ENCODE measurements at places on chromosomes 12 and 14.

DNA sequence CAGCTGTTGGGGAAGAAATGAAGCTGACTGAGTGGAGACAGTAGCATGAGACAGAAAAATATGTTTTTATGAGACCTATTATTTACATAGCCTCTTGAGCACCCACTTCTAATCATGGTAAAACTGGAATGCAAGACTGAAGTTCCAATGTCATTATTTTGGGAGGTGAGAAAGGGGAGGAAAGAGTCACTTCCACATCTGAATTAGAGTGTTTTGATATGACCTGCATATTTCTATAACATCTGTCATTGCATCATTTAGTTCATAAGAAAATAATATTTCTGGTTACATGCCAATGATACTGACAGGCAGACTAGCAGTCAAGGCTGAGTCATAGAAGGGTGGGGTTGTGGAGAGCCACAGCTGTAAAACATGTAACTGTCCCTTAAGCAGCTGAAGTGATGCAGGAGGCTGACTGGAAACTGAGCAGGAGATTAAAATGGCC is 26.7 kb downstream of the NTN4 start:
- no peaks in the 10 kb centered on the region for H3K36me3 ChIP-seq
- H3K27ac ChIP-seq: no peak overlapping the region
- H3K4me1 ChIP-seq: peaks cover 13% of the 10 kb centered on the region
- H3K4me3 ChIP-seq: no peak overlapping the region
- DNase-seq: no peak

DNA sequence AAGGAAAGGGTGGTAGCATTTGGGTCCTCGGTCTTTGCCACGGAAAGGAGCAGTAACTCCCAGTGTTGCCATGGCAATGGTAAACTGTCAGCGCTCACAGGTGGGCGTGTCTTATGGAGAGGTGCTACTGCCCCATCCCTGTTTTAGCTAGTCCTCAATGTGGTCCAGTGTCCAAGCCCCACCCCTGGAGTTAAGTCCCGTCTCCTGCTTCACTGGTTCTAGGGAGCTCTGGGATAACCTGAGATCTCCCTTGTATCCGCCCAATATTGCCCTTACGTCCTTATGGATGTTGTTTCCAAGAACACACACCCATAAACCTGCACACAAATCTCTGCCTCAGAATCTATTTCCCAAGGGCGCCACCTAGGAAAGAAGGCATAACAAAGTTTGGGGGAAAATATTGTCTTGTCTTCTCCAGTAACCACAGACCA is 64.2 kb downstream of the SPRING1 start:
- no peak overlapping the region for H3K27ac ChIP-seq
- H3K4me3 ChIP-seq: peak overlapping the region; percentile 13
- H3K27me3 ChIP-seq: no peaks in the 10 kb centered on the region
- H3K36me3 ChIP-seq: no peaks in the 10 kb centered on the region
- H3K4me1 ChIP-seq: peaks cover 70% of the 10 kb centered on the region
- DNase-seq: no peak

DNA sequence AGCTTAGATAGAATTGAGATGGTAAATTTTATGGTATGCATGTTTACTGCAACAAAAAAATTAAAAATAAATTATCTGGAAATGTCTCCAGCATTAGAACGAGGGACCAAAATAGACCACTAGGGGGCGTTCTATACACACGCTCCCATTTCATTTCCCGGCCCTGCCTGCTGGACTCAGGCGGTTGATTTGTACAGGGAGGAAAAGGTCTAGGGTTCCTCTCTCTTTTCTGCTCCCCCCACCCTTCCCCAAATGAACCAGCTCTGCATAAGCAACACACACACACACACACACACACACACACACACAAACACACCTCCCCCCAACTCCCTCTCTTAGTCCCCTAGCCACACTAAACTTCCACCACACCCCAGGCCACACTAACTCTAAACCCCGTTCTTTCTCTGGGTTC is 7.8 kb upstream of the DTX1 start:
- H3K27ac ChIP-seq: peak overlapping the region; percentile 75
- no peak overlapping the region for H3K4me3 ChIP-seq
- no peak for DNase-seq
- no peaks in the 10 kb centered on the region for H3K27me3 ChIP-seq

- no peak for DNase-seq
- peak overlapping the region; percentile 80 for H3K27ac ChIP-seq
- peak overlapping the region; percentile 5 for H3K4me3 ChIP-seq
- H3K4me1 ChIP-seq: peaks cover 88% of the 10 kb centered on the region
- peaks cover 70% of the 10 kb centered on the region for H3K36me3 ChIP-seq
- no peaks in the 10 kb centered on the region for H3K27me3 ChIP-seq
Observed at GRCh38 chr14:100079726-100080005, 14.4 kb downstream of the EVL start.

DNA sequence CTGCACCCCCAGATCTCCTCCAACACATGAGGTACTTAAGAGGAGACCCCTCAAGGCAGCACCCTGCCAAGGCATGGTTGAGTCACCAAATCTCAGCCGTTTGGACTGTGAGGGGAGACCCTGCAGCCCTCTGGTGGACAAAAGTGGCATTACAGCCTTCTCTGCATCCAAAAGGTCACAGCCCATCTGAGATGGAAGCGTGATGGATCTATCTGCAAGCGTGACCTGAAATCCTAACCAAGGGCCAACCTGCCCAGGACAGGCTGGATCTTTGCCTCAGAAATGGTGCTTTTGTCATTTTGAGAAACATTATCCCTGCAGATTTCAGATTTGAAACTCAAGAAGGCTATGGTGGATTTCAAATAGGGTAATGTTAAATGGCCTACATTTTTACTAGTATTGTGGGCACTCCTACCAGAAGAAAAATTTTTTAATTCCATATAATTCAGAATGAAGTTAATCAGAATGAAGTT is 23.7 kb upstream of the DHRS4 start:
- DNase-seq: peak; percentile 60
- peaks cover 8% of the 10 kb centered on the region for H3K27me3 ChIP-seq
- H3K4me1 ChIP-seq: no peaks in the 10 kb centered on the region

Data from activated B cell treated with CpG ODN at 0.5 μM for 24 hours (primary cell).